Stimulated activated CD8-positive, alpha-beta memory T cell treated with anti-CD3 and anti-CD28 coated beads, Interleukin-12 subunit alpha, Interleukin-12 subunit beta, amount 100 ng/mL, for 1 hour (primary cell): ENCODE measurements at places on chromosomes 5 and 9.

DNA sequence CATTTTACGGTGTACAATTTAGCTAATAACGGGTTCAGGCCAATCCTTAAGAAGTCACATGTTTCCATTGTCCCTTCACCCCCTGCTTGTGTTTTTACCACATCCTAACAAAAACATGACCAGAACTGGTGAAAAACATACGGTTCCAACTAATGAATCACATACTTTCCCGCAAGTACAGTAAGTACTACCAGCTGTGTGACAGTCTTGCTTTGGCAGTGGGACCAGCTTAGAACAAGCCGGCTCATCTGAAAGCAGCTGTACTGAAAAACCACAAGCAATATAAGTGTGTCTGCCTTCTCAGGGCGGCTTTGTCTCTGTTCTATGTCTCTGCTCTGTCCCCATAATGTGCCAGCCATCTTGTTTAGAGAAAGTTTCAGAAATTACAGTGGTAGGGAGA, 242.5 kb downstream of the BNC2 start:
- DNase-seq: no peak

- DNase-seq: no peak
Measured at GRCh38 chr9:76733096-76733495, 31.1 kb upstream of the PCA3 start.

- no peak for DNase-seq
Measured at GRCh38 chr9:68540712-68541535, at the start of gene TMEM252. Gene TMEM252 (minus strand): TSS chr9:68540883. CDS start chr9:68540814, 69 bp downstream.

DNA sequence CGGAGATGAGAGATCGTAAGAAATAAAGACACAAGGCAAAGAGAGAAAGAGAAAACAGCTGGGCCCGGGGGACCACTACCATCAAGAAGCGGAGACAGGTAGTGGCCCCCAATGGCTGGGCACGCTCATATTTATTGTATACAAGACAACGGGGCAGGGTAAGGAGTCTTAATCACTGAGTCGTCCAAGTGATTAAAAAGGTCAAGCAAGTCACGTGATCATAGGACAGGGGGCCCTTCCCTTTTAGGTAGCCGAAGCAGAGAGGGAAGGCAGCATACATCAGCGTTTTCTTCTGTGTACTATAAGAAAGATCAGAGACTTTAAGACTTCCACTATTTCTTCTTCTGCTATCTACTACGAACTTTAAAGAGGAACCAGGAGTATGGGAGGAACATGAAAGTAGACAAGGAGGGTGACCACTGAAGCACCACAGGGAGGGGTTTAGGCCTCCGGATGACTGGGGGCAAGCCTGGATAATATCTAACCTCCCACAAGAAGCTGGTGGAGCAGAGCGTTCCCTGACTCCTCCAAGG, 24.6 kb upstream of the QSOX2 start:
- no peak for DNase-seq

GRCh38 chr9:126860077-126860756, at the start of gene ZBTB34:
Gene ZBTB34 (plus strand): TSS chr9:126860639. CDS start chr9:126879400, 18,761 bp downstream.
- DNase-seq: peak; percentile 55

- no peak for DNase-seq
Measured at GRCh38 chr9:123863164-123863855, 66.6 kb downstream of the DENND1A start.

GRCh38 chr5:112353678-112354077, 65.4 kb downstream of the EPB41L4A start:
- DNase-seq: no peak

DNA sequence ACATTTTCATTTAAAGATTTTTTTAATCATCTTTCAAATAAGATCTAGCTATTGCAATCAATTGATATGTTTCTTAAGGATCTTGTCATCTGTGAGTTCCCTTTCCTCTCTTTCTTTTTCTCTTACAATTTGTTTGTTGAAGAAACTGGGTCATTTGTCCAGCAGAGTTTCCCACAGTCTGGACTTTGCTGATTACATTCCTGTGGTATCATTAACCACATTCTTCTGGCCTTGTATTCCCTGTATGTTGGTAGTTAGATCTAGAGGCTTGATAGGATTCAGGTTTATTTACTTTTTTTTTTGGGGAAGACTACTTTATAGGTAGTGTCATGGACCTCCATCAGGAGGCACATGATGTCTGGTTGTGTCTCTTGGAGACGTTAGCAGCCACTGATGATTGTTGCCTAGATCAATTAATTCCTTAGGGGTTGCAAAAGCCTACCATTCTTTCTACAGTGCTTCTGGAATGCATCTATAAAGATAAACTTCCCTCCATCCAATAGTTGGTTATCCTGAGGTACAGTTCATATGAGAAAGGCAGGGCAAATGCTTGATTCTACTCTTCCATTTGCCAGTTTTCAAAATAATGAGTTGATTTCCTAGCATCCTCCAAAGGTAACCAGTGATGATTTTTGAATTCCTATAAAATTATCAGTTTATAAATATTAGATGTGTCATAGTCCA, 14.3 kb downstream of the PDE8B start:
- DNase-seq: no peak

DNA sequence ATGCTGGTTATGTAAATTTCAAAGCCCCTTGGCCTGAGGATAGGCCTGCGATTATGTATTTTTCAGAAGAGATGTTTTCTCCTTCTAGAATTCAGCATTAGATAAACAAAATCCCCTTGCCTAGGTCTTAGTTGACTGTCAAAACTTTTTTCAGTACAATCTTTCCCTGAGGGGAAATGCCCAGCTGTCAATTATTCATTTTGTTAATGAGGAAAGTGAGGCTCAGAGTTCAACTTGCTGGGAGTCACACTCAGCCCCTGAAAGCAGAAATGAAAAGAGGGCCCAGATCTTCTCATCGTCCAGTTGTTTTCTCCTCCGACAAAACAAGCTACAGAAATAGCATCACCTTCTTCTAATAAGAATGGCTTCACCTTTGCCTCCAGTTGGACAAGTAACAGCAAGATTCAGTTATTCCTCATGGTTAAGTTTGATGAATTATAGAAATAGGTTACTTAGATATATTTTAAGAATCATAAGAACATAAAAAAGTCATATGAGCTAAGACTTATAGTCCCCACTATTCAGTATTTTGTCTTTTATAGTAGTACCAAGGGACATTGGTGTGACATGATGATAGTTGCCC, 627.1 kb upstream of the WWC1 start:
- DNase-seq: no peak

- DNase-seq: no peak
Measured at GRCh38 chr5:145056800-145057199, 778.3 kb downstream of the PRELID2 start.

- DNase-seq: no peak
Measured at GRCh38 chr9:512555-513272, 298.0 kb downstream of the DOCK8 start.

DNA sequence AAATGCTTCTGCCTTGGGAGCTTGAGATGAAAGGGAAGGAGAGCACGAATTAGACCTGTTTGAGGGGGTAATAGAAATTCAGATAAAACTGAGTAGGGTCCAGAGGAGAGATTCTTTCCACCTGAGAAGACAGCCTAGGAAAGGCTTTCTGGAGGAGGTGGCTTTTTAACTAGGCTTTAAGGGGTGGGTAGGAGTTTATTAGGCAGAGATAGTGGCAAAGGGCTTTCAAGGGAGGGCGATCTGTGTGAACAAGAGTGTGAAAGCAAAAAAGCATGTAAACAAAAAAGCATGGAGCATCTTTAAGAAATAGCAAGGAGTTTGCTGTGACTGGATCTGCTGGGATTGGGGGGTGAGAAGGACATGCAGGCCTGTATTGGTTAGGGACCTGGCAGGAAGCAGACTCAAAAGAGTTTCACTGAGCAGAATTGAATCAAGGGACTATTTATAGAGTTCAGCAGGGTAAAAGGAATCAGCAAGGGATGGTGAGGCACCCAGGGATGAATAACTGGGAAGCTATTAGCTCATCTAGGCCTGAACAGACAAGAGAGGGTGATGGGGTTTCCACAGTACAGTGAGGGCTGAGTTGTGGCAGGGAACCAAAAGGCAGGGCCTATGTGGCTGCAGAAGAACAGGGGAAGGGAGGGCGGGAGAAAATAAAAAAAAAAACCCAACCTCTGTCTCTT, 18.8 kb downstream of the SLC1A1 start:
- no peak for DNase-seq

DNA sequence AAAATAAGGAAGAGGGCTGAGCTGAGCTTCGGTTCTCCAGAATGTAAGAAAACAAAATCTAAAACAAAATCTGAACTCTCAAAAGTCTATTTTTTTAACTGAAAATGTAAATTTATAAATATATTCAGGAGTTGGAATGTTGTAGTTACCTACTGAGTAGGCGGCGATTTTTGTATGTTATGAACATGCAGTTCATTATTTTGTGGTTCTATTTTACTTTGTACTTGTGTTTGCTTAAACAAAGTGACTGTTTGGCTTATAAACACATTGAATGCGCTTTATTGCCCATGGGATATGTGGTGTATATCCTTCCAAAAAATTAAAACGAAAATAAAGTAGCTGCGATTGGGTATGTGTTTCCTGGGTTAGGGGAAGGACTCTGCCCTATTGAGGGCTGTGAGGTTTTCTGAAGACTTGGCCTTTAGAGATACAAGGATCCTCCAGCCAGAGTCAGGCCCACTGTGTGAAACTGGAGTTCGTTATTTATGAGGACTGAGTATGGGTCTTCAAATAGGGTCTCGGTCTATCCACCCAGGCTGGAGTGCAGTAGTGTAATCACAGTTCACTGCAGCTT, 3.8 kb downstream of the EGR1 start:
- DNase-seq: no peak

GRCh38 chr9:71683598-71684235, 84.6 kb downstream of the CEMIP2 start:
- no peak for DNase-seq
